ENCODE measurements at places on chromosomes 5 and 9.
A peak's percentile ranks its signal among the peaks of the same experiment; 100 is the strongest.

GRCh38 chr5:116046261-116046660, 14.0 kb downstream of the ARL14EPL start:
- DNase-seq: no peak

DNA sequence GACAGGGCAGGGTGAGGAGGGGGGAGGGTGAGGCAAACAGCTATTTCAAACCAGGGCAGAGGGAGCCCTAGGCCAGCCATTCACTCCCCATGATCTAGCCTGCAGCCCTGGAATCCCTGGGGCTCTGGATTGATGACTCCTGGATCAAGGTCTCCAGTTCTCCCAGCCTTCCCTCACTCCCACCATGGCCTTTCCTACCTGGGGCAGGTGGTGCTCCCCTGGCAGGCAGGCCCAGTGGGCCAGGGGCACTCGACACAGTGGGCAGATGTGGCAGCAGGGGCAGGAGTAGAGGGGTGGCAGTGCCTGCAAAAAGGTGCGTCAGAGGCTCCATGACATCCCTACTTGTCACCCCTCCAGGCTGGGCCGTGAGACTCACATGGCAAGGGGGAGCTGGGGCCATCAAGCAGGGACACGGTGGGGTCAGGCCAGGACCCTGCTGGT, 6.0 kb downstream of the KIF12 start:
- no peak for DNase-seq

- no peak for DNase-seq
Measured at GRCh38 chr5:77971776-77972468, 195.8 kb upstream of the TBCA start.

DNA sequence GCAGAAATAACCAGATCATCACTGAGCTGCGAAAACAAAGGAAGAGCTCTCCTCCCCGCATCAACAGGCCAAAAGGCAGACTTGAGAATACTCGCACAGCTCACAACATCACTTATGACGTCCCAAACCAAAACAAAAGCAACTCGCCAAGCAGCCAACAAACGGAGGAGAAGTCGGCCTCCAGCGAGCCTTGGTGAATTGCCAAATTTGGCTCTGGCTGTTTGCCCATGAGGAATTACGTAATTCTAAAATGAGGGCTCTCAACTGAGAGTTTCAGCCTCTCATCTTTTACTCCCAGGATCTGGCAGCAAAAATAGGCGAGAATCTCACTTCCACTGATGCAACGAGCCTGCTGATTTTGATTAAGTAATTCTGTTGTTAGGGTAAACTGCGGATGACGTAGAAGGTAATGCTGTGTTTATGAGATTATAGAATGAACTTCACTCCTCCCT, 51.7 kb upstream of the SEMA6A start:
- no peak for DNase-seq

GRCh38 chr9:38301376-38302106, 91.0 kb upstream of the ALDH1B1 start:
- no peak for DNase-seq

GRCh38 chr9:132648685-132649084, 21.1 kb downstream of the DDX31 start:
- no peak for DNase-seq

DNA sequence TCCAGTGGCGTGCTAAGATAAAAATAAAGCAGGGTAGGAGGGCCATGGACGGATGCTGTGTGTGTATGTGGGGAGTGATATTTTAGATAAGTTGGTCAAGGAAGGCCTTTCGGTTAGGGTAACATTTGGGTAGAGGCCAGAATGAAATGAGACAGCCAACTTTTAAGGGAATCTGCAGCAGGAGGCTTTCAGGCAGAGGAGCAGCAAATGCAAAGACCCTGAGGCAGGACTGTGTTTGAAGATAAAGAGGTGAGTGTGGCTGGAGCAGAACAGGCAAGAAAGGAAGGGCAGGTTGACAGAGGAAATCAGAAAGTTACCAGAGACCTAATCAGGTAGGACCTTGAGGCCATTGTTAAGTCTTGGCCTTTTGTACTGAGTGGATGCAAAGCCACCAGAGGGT, 106.2 kb downstream of the MAST4 start:
- DNase-seq: no peak

GRCh38 chr9:127742435-127743088, 7.5 kb upstream of the TOR2A start:
- DNase-seq: no peak

DNA sequence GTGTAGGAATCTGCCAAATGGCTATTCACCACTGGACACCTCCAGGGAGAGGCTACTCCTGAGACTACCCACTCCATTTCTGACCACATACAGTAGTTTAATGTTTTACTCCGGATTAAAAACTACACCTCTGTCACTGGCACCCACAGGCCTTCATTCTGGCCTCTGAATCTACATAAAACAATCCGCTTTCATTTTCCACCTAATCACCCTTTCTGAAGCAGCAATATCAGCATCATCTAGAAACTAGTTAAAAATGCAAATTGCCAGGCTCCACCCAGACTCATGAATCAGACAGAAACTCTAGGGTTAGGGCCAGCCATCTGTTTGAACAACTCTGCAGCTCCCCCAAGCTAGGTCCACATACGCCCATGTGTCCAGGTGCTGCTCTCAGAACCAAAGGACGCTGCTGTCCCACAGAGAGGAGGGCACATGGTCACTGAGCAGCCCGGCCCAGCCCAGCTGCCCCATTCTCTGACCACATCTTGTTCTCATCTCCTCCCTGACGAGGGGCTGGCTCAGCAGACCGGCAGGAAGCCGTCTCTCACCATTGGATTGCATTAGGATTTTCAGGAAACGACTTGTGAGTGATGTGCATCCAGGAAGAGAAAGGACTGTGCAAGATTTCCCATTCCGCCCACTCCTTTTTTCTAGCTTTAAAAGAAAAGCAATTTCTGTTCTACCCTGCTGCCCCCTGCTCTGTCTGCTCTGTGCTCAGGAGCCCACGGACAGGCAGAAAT, 34.7 kb downstream of the ADAM19 start:
- peak; percentile 33 for DNase-seq

DNA sequence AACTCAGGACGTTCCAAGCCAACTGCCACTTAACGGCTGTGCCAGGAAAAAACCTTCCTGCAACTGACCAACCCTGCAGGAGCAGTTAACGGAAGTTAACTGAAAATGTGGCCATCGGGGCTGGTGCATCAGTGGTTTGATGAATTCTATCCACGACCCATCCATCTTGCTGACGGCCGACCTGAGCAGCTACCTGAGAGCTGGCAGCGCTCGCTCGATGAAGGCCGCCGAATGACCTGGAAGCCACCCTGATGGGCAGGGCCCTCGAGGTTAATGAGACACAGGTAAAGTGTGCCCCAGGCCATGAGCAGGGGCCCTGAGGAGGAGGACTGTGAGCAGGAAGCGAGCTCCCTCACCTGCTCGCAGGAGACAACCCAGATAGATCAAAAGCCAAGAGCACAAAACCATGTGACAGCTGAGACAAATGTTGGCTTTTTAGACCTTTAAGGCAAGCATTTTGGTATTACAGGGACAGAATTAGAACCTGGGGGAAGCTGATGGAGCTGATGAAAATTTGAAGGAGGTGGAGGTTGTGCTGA, 35.3 kb upstream of the FLT4 start:
- DNase-seq: no peak

GRCh38 chr5:54324651-54325271, 14.4 kb upstream of the ARL15 start:
- DNase-seq: no peak

DNA sequence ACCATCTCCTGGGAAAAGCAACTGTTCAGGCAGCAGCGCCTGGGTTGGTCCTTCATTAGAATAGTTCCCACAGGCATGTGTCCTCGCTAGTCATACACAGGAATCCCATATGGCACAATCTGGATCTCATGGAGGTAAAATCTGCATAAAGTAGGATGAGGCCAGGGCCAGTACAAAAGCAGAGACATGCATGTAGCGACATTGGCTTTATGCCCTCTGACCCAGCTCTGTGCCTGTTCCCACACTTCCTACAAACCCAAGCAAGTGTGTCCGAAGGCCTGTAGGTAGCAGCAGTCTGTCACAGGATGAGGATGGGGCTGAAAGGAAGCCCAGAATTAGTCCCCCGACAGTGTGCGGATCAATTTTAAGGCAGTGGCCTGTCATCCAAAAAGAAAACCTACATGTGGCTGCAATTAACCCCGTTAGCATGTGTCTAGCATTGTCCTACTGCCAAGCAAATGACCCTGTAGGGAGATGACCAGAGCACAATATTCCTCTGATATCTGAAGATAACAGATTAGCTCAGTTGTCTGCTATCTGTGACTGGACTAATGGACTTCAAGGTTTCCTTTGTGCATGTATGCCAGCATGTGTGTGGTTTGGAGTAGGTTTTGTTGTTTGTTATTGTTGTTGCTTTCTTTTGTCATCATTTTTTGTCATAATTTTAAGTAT, 178.8 kb downstream of the TMEM161B start:
- DNase-seq: no peak
